ENCODE measurements at places on chromosomes 11 and 22.

- no peak for DNase-seq
Measured at GRCh38 chr11:10844796-10845195, 13.1 kb downstream of the ZBED5 start.

DNA sequence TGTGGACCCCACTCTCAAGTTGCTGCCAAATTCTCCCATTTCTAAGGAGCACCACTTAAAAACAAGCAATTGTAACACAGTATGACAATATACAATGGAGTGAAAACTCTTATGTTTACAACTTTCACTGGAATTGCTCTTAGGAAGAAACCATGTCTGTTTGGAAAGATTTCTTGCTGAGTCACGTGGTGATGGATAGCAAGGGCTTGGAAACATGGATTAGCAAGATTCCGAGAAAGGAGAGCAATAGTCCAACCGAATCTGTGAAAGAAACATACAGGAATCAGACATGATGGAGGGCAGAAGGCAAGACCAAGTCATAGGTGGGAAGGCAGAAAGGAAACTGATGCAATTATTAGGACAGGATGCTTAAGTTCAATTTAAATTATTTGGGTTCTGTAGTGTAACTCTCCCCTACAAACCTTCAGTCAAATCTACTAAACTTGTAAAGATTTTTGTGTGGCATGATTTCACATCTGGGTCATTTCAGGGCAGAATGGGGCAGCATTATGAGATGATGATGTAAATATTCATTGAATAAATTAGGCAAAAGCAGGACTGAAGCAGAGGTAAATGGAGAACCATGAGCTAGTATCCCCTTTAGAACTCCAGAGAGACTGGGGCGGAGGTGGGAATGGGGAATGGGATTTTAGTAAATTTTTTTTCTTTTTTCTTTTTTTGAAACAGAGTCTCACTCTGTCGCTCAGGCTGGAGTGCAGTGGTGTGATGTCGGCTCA lies 27.8 kb upstream of the THY1 start:
- DNase-seq, result no peak

DNA sequence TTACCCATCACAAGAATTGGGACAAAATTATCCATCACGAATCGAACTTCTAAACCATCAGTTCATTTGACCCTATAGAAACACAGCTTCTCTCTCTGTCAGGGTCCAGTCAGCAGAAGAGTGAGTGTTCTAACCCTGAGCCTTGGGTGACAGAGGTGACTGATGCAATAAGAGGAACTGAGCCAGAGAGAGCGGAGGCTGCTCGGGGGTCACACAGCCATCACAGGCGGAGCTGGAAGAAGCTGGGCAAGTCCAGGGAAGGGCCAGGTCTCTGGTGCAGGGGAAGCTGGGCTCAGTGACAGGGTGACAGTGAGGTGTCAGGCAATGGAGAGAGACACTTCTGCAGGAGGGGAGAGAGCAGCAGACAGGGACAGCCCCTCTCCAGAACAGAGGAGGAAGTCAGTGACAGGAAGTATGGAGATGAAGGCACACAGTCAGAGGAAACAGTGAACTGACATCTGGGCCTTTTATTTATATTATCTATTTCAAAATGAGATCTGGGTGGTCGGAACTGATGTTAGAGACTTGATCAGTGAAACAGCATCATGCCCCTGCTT lies 184.0 kb upstream of the TBCEL start:
- no peak for DNase-seq

GRCh38 chr22:30262917-30263741 lies 3.5 kb downstream of the OSM start:
- DNase-seq, result peak; percentile 89

- DNase-seq, result no peak
Measured at GRCh38 chr11:86138958-86139357, 70.1 kb upstream of the PICALM start.

- no peak for DNase-seq
Measured at GRCh38 chr22:36467946-36468345, 13.5 kb downstream of the TXN2 start.

- peak; percentile 63 for DNase-seq
Measured at GRCh38 chr11:40513281-40513680, 946.2 kb downstream of the LRRC4C start.

DNA sequence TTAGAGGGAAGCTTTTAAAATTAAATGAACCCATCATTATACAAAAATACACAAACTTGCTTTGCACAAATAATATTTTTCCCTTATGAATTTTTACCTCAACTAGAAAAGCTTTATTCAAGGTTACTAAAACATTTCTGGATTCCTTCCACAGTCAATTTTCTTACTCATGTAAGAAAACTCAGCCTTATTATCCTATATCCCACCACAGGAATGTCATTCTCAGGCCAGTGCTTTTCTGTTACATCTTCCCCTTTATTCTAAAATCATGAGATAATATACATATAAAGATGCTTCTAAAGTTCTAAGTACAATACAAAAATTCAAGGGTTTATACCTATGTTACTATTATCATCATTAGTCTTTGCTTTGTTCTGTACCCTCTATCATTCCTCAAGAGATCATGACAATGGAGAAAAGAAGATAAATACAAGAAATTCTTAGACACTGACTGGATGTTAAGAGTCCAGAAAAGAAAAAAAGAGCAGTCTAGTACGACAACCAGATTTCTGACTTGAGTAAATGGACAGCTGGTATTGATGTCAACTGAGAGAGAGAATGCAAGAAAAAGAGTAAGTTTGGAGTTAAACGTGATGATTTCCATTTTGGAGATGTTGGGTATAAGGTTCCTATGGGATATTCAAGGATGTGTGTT lies 60.3 kb downstream of the MTMR2 start:
- no peak for DNase-seq

- no peak for DNase-seq
Measured at GRCh38 chr22:37633089-37633624, 6.3 kb upstream of the SH3BP1 start.

DNA sequence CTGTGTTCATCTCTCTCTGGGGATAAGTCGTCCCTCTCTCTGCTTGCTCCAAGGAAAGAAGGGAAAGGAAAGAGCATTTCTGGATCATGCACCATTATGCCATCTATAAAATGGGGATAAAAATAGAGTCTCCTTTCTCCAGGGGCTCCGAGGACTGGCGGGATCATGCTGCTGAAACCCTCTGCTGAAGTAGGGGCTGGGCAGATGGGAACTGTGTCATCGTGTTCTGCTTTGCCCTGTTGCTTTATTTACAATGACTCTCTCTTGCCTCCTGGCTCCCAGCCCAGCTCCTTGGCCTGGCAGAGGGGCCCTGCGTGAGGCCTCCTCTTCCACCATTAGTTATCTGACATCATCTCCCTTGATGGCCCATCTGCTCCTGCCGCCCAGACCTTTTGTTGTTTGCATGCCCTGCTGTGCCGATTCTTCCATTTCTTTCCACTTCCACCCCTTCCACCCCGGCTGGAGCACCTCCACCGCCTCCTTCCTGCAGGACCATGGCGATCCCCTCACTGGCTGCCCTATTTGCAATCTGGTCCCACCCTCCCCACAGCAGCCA lies 200.9 kb downstream of the MYO18B start:
- DNase-seq, result no peak

DNA sequence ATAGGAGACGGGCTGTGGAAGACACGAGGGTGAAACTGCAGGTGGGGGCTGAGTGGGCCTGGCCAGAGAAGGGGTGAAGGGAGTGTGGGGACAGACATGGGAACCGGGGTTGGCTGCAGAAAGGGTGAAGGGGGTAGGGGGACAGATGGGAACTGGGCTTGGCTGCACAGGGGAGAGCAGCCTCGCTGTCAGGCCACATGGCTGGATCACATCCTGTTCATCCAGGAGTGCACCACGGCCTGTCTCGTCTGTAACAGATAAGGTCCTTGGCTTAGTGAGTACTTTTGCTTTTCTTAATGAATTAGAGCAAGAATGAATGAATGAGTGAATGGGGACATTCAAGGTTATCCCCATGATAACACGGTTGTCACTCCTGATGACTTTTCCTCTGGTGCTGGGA lies 13.5 kb downstream of the FBLN1 start:
- DNase-seq, result no peak

DNA sequence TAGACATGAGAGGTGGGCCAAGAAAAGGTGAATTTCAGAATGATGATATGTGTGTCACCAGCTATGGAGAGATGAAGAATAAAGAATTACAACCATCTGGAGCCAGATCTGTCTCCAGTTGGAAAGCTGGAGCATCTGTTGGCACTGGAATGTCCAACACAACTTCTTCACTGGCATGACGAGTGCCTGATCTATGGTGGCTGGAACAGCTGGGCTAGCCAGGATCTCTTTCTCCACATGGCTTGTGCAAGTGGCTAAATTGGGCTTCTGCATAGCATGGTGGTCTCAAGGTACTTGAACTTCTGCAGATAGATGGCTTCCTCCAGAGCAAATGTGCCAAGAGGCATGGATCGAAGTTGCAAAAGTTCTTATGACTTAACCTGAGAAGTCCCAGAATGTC lies 256.1 kb upstream of the NCAM1 start:
- no peak for DNase-seq
